Ammon's horn (tissue), 1 donor: ENCODE measurements at places on chromosomes 4 and X.
A peak's percentile ranks its signal among the peaks of the same experiment; 100 is the strongest.

DNA sequence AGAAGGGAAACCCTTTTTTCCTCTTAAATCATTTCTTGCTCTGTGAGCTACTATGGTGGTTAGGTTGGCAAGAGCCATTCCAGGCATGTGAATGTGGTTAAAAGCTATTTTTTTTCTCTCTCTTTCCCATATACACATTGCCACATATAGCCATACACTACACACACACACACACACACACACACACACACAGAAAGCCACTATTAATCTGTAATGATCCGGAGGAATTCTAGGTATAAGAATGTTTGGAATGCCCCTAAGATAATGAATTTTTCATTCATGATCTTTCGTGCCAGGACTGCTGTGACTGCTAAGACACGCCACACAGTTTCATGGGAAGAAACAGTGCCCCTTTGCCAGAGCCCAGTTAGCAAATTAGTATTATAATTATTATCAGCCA lies 21.8 kb upstream of the TLL1 start:
- DNase-seq, result no peak

DNA sequence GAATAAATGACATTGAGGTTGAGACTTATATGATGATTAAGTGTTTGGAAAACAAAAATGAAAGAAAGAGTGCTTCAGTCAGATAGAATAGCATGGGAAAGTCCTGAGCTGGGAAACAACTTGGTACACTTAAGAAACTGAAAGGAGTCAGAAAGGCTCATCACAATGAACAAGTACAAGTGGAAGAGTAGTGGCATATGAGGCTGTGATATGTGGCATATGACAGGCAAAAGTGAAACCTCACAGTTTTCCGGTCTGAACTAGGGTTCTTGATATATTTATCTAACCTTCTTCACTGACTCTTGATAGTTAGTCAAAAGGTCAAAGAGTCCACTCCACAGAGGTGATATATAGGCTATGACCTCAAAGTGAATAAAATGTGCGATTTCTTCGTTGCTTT lies 537.1 kb upstream of the CXorf51A start:
- no peak for DNase-seq

DNA sequence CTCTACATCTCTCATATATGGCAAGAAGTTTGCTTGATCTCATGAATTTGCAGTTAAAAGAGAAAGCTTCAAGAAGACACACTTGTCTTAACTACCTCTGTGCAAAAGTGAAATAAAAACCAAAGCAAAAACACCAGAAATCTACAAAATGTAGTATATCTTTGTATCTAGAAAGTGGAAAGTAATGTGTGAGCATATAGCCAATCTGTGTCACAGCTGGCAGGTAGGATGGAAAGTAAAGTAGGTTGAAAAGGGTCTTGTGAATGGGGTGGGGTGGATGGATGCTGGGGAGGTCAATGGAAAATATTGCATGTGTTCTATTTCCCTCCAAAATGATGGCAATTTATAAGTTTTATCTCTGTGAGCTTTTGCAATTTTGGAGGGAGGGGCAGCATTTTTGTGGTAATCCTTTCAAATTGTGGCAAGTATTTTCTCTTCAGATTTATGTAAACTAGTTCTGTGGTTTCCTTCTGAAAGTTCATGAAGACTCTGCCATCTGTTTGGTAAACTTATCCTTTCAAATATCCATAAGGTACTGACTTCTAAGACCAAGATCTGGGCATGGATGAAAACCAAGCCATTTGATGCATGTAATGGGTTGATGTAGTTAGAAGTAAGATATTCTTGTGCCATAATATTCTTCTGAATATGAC lies 215.9 kb upstream of the GIMD1 start:
- DNase-seq, result no peak

- DNase-seq, result no peak
Observed at GRCh38 chr4:174217273-174218126, 66.0 kb downstream of the FBXO8 start.

GRCh38 chr4:170022211-170022610 lies 4.0 kb downstream of the MFAP3L start:
- DNase-seq, result peak; percentile 74

GRCh38 chr4:138751309-138751708 lies 264.3 kb upstream of the NOCT start:
- DNase-seq, result no peak

DNA sequence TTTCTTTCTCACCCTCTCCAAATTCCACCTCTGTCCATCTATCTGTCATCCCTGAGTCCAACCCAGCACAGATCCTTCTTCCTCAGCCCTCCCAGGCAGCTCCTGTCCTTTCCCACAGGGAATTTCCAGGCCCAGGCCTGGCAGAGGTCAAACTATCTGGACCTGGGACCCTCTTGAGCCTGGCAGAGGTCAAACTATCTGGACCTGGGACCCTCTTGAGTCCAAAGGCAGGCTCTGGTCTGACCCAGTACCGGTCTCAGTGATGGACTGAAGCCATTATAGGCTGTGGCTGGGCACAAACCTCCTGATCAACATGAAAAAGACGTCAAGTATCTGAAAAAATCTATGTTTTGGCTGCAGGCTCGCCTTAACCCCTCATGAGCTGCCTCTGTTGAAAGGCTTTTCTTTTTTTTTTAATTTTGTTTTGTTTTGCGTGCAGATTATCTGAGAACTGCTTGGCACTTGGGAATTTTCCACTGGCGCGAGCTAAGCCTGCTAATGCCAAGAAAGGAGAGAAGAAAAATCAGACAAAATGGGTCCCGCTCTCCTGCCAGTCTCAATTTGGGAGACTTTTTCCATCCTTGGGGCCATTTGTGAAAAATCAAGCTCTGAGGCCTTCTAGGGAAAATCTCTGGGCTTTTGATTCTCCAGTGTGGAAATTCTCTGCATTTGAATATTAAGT lies 31.2 kb downstream of the MSX1 start:
- peak; percentile 21 for DNase-seq

- no peak for DNase-seq
Observed at GRCh38 chr4:110671679-110672078, 48.8 kb upstream of the PITX2 start.

DNA sequence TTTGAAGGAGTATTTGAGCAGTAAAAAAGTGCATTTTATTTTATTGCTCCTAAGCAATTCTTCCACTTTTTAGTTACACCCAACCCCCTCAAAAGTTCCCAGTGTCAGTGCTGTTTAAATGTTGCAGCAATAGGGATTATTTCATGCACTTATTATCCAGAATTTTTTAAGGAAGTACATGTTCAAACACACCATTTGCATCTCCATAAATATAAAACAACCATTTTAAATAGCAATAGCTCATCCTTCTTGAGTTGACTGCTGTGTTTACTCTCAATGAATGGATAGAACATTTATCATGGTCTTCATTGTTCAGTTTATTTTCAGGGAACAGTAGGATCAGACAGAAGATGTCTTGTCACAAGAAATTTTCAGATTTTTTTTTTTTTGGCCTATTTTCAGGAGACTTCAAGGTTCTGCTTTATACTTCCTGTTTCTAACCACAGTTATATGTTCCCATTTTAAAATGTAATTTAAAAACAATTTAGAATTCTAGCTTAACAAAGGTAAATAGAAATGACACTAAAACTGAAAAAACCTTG lies 171.9 kb downstream of the TMA16 start:
- no peak for DNase-seq

DNA sequence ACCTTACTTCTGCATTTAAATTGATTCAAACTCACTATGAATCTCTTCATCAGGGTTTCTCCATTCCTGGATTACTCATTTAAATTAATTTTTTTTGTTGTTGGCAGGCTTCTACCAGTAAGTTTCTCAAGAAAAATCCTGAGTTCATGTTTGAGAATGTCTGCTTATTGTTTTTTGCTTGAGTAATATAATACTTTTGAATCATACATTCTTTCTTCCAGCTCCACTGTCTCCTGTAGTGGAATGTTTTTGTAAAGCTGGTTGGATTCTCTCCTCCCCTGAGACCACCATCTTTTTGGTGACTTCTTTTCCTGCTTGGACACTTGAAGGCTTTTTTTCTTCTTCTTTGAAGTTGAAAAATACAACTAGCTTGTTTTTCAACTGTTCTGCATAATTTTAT lies 4.3 kb upstream of the MID1IP1 start:
- DNase-seq, result no peak

GRCh38 chr4:1480720-1481119 lies 74.5 kb upstream of the NKX1-1 start:
- no peak for DNase-seq

DNA sequence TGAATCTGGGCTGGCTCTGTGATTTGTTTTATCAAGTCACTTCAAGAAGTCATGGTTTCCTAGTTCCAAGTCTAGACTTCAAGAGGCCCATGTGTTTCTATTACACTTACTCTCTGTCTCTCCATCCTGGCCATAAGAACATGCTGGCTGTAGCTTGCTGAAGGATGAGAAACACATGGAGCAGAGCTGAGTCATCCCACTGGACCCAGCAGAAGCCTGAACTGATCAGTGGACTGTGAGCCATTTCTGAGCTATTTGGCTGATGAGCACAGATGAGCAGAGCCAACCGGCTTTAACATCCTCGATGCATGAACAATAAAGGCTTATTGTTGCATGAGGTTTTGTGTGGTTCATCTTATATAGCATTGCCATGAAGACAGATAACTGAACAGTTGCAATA lies 290.6 kb upstream of the BOD1L1 start:
- DNase-seq, result no peak

DNA sequence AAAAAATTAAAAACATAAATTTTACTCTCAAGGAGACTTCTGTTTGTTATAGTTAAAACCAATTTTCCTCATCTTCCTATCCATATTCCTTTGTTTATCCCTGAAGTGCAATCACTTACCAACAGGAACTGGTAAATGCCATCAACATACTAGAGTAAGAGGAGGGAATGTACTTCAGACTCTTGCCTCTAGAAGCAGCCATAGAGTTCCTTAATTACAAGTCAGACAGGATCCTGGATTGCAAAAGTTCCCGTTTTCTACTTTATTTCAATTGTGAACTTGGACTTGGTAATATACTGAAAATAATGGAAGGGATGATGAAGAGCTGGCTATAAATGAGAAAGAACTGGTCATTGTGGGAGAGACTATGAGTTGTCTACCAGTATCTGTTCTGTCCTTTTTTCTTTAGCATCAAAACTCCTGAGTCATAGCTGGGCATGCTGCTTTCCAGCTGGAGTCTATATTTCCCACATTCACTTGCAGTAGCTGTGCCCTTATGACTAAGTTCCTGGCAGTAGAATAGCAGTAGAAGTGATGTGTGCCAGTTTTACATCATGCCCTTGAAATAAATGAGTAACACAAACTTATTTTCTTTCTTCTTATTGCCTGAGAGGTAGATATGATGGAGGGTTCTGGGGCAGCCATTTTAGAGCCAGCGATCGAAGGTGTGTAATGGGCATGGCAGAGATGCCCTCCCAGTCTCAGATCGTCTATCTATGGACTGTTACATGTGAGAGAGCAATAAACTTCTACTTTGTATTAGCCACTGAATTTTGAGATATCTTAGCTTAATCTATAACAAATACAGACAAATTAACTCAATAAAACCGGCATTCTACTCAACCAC lies 26.8 kb upstream of the SPARCL1 start:
- DNase-seq, result peak; percentile 49

GRCh38 chrX:156000361-156000926 lies 2.9 kb downstream of the IL9R start:
- no peak for DNase-seq

- no peak for DNase-seq
Observed at GRCh38 chr4:73948990-73949706, 32.7 kb downstream of the PF4 start.

DNA sequence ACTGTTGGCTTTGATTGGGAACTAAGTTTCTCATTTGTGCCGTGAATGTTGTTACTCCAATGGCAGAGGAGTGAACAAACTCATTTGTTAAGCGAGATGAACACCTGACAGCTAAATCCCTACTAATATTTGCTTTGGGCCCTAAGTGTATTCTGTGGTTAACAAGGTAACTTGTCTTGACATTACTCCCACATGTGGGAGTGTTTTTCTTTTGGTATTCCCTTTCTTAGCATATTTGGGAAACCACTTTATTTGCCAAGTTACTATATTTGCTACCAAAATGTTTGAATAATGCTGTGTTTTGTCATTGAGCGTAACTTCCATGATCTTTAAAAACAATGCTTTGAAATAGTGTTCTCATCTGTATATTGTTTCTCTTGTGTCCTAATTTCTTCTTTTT lies 82.5 kb downstream of the ARHGAP10 start:
- DNase-seq, result no peak

- no peak for DNase-seq
Observed at GRCh38 chrX:130253916-130254315, 14.8 kb downstream of the ZNF280C start.

DNA sequence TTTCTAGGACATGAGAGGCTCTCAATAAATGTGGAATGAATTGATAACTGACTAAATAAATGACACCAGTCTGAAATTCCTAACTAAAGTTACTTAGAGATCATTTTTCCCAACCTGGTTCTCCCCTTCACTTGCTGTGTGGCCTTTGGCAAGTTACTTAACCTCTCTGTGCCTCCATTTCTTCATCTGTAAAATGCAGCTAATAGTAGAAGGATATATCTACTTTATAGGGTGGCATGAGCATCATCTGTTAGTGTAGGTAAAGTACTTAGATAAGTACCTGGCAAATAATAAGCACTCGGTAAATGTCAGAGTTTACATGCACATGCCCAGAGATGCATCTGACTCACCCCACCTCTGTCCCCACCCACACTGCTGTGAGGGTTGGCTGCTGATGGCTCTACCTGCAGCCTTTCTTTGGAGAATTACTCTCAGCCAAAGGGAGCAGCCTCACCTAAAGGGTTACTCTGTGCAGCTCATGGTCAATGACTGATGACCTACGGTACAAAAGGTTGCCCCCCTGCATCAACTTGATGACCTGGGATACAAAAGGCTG lies 139.3 kb downstream of the CHIC2 start:
- DNase-seq, result no peak

DNA sequence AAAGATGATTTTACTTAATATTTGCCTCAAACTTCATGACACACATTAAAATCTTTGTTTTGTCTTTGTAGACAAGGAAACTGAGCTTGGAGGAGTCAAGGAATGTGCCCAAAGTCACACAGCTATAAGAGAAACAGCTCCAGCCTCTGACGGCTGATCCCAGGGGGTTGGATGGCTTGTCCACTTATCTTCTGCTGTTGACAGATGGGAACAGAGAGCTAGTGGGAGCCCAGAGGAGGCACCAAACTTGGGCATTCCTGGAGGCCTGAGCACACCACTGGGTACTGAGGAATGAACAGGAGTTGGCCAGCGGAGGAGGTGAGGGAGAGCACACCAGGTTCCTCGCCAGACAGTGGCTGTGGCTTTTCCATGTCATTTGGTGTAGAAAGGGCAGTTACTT lies 56.4 kb upstream of the GPR78 start:
- DNase-seq, result no peak

- no peak for DNase-seq
Observed at GRCh38 chrX:121084903-121085611, 37.6 kb downstream of the GLUD2 start.

- DNase-seq, result no peak
Observed at GRCh38 chrX:119201570-119201969, 34.5 kb upstream of the PGRMC1 start.
